ENCODE measurements at places on chromosomes 7 and 10.

DNA sequence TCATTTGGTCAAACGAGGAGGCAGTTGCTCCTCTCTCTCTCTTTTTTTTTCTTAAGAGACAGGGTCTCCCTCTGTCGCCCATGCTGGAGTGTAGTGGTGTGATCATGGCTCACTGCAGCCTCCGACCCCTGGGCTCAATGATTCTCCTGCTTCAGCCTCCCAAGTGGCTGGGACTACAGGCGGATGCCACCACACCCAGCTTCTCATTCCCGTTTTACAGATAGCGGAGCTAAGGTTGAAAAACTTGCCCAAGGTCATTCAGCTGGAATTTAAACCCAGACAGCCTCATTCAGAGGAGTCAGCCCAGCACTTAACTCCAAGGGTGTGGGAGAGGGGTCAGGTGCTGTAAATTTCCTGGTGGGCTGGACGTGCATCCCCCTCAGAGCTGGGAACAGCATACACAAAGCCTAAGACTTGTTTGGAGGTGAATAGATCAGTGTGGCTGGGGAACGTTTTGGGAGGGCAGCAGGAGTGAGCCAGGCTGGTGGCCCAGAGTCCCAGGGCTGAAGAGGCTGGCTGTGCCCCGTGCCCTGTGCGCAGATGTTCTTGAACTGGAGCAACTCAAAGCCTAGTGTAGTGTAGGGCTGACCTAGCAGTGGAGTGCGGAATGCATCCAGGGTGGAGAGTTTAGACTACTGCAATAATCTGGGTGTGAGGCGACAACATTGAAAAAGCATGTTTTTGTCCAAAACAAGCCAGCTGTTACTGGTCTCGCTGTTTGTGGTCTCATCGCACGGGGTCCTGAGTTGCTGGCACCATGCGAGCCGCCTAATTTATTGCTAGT lies 2.3 kb downstream of the HTRA1 start:
- DNase-seq = no peak

GRCh38 chr10:60798031-60798430 lies 19.8 kb downstream of the CDK1 start:
- DNase-seq = no peak

DNA sequence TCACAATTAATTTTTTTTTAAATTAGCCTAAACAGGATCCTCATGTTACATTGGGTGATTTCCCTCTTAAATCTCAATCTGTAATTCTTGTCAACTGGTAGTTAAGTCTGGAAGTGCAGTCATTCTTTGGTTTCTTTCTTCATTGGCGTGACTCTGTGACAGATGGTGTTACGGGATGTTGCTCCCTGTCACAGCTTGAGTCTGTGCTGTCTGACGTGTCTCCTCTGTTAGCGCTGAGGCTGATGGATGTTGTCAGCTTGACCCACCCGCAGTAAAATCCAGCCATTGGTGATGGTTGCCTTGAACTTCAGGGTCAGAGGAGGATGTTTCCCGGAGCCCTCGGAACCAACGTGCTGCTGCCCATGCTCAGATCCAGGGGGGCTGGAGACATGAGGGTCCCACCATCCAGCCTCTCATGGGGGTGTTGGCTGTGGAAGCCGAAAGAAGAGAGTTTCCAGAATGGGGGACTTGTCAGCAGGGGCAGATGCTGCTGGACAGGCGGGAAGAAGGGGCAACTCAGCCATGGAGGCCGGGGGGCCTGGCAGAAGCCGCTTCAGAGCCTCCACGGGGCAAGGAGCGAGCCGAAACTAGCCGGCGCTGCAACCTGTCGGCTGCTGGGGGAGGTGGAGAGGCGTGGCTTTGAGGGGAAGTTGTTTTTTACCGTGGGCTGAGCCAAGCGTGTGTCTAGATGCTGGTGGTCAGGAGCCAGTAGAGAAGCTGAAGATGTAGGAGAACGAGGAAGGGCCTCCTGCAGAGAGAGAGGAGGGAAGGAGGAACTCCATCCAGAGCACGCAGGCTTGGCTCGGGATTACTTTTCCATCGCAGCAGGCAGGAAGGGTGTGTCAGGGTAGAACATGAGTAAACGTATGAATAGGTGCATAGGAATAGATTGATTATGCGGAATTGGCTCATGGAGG lies 3.5 kb downstream of the SUN1 start:
- no peak for DNase-seq

GRCh38 chr10:48683868-48684267 lies 805 bp upstream of the WDFY4 start:
- no peak for DNase-seq

DNA sequence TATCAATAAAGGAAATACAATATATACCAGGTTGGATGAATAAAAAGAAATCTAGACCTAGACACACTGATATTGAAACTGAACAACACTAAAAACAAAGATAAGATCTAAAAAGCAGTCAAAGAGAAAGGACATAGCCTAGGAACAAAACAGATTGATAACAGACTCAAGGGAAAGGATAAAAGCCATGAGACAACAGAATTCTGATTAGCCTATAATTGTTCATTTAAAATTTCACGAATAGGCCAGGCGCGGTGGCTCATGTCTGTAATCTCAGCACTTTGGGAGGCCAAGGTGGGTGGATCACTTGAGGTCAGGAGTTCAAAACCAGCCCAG lies 48.4 kb upstream of the FHIP2A start:
- DNase-seq = no peak

- no peak for DNase-seq
Observed at GRCh38 chr10:75000748-75001321, 110.6 kb upstream of the SAMD8 start.

Data from ELF-1 (cell line).